ENCODE measurements at places on chromosomes 5 and 9.

DNA sequence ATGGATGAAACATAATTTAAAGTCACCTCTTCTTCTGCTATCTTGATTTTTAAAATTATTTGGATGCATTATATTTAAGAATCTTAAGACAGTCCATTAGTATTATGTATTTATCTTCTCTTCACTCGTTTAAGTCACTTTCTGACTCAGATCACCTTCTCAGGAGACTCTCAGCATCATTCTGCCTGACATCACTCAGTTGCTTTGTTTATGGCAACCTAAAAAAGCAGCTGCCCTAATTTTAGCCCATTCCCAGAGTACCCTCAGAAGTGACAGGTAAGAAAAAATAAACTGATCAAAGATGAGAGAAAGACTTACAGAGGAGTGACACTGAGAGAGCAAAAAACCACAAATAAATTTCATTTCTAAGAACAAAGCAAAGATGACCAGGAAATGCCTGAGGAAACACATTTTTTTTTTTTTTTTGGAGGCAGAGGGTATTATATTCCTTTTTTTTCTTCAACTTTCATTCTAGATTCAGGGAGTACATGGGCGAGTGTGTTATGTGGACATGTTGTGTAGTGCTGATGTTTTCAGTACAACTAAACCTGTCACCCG, 140.5 kb downstream of the MUSK start:
- no peak for DNase-seq

- DNase-seq: no peak
Measured at GRCh38 chr5:123204251-123204650, 115.2 kb downstream of the PRDM6 start.

GRCh38 chr9:113563826-113564497, 100.4 kb downstream of the RGS3 start:
- no peak for DNase-seq

DNA sequence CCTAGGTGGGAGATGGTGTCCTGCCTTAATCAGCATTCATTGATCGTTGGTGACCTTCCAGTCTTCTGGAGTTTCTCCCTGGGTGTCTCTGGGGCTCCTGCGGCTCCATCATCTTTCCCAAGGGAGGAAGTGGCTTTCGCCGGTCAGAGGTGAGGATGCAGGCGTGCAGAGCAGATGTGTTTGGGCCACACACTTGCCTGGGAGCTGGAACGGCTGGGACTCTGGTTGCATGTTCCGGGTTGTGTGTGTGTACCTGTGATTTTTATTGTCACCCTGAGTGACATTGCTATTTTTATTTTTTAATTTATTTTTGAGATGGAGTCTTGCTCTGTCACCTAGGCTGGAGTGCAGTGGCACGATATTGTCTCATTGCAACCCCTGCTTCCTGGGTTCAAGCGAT, 9.6 kb downstream of the HMCN2 start:
- no peak for DNase-seq

DNA sequence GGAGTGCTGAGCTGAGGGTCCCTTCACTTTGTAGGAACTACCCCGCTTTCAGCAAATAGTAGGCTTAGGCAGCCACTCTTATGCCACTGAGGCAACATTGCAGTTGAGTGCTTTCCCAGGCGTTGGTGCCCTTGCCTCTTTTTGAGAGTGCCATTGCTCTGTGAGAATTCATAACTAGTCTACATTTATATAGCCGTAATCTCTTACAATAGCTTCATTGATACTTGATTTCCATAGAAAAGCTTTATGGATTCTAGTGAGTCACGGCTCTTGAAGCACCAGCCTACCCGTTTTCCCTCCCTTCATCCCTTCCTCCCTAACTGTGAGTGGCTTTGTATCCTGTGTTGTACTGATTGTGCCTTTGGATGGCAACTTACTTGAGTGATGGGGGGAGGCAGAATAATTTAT, 283.9 kb downstream of the AOPEP start:
- DNase-seq: peak; percentile 86

DNA sequence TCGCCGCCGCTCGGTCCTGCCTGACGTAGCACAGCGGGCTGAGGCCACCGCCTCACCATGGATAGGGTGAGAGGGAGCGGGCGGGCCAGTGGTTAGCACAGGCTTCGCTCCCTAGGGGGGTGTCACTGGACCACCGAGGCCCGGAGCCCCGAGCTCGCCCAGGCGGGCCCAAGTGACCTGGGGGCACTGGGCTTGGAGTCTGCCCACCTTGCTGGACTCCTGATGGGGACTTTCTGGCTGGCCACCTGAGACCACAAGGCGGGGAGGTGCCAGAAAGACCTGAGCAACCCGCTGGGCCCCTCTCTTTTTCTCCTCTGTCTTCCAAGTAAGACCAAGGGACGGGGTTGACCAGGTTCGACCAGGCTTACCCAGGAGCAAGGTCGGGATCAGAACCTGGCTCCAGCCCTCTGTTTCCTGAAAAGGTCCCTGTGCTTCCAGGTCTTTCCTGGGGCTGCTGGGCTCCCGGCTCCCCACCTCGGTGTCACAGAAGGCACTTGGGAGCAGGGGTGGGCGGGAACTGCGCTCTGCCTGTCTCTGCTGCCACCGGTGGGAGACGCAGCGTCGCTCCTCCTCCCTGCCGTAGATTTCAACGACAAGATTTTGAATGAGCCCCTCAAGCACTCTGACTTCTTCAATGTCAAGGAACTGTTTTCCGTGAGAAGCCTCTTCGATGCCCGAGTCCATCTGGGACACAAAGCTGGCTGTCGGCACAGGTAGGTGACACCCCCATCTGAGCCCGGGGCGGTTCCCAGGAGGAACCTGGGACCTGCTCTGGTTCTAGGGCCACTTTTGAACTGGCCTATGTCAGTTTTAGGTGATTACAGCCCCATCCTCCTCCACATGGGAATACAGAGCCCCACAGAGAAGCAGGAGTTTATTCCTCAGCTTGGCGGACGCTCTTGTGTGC, 1.0 kb downstream of the MRPS2 start:
- DNase-seq: no peak

DNA sequence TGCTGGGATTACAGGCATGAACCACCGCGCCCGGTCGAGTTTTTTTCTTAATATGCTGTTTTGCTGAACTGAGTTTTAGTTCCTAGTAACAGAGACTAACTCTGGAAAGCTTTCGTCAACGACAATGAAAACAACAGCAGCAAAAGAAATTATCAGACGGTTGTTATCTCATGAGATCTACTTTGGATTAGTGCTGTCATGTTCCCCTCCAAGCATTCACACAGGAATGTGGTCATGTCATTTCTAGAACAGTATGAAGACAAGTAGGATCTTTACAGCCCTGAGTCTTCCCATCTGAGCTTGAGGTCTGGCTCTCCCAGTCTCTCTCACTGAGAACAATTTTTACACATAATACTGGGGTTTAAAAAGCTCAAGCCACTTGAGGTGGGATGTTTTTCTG, 4.0 kb upstream of the ANKRD33B start:
- DNase-seq: no peak

DNA sequence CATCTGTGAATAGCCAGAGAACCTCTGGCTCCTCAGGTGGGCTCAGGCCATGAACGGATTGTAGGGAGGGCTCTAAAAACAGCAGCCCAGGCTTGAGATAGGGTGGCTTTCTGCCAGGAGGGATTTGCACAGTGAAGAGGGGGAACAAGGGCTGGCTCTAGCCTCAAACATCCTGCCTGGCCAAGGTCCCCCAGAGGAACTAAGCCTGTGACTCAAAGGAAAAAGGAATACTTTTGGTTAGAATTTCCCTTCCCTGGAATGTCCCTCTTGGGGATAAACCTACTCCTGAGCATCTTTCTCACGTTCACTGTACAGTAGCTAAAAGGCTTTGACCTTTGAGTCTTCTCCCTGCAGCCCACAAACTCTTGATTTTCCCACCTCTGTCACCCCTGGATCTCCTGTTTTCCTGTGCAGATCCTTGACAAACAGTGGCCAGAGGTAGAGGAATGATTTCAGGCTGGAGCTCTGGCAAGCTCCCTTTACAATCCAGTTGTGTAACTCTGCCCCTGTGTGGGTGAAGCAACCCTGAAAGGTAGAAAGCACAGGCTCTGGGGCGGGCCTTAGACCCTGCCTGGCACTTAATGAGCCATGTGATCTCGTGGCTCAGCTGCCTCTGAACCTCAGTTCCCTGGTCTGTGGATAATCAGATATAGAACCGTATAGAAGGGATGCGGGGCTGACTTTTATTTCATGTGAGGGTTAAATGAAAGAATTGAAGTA, 17.4 kb downstream of the SEC61B start:
- DNase-seq: no peak

Measured in Ammon's horn (tissue), 1 donor.